ENCODE measurements at places on chromosomes 11 and 22.

- no peak for DNase-seq
Observed at GRCh38 chr22:44458044-44459020, 39.7 kb downstream of the RTL6 start.

- no peak for DNase-seq
Observed at GRCh38 chr22:42714768-42715390, 5.8 kb downstream of the A4GALT start.

DNA sequence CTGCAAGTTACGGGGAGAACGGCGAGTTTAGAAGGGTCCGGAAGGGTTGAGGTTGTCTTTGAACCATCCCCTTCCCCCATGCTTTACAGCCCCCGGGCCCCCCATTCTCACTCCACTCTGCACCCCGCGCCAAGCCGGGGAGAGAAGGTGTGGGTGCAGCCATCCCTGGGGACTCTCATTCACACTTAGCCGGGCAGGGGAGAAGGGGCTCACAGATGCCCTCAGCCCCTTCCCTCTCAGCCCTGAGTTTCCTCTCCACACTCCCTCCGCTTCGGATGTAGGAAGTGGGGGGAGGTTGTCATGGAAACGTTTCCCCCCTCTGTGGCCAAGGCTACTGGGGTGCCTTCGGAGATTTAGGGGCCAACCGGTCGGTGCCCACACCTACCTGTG, 334 bp downstream of the CADM1 start:
- no peak for DNase-seq

GRCh38 chr11:67056267-67057204, at the start of gene RHOD:
Gene RHOD (plus strand): TSS chr11:67056847. CDS start chr11:67056903, 56 bp downstream.
- DNase-seq = no peak

DNA sequence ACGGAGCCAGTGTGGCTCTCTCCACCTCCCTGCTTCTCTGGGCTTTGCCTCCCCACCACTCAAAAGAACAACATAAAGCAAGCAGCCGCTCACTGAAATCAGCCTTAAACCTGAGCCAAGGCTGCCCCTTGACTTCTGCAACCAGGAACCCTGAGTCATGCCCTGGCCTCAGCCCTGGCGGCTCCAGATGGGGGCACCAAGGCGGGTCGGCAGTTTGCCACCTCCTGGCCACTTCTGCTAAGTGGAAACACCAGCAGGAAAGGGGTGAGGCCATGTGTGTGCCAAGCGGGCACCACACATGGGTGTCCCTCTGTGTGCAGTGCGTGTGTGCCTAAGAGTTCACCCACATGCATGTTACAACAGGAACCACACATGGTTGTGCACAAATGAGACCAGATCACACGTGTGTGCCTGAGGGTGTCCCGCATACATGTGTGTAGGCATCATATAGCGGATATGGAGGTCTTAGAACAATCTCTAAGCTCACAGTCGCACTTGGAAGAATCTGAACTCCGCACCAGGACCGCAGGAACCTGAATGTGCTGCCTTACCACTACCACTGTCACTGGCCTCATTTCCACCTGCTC, 221.2 kb downstream of the MN1 start:
- DNase-seq = no peak

- no peak for DNase-seq
Observed at GRCh38 chr11:133832096-133832990, 13.0 kb downstream of the SPATA19 start.

GRCh38 chr11:44684859-44685281, 41.9 kb upstream of the TSPAN18 start:
- no peak for DNase-seq

- no peak for DNase-seq
Observed at GRCh38 chr11:19499026-19499669, 213.5 kb upstream of the NAV2 start.

GRCh38 chr11:120828847-120829246, 195.1 kb upstream of the TBCEL start:
- no peak for DNase-seq

GRCh38 chr11:86179646-86180064, 64.9 kb upstream of the EED start:
- DNase-seq = no peak

- no peak for DNase-seq
Observed at GRCh38 chr11:20099527-20099926, 60.7 kb downstream of the DBX1 start.

GRCh38 chr11:81673001-81673400, 1060.7 kb downstream of the FAM181B start:
- DNase-seq = no peak

Data from stimulated activated CD4-positive, alpha-beta T cell treated with anti-CD3 and anti-CD28 coated beads, Interleukin-12 subunit alpha, Interleukin-12 subunit beta, amount 100 ng/mL, for 24 hours (primary cell).